NCI-H1694 treated with DMSO at 0.1 percent for 48 hours (cell line): ENCODE measurements at places on chromosomes 7 and 10.

- DNase-seq: no peak
These were observed 28.6 kb upstream of the RHBDD2 start for GRCh38 chr7:75850235-75850634.

DNA sequence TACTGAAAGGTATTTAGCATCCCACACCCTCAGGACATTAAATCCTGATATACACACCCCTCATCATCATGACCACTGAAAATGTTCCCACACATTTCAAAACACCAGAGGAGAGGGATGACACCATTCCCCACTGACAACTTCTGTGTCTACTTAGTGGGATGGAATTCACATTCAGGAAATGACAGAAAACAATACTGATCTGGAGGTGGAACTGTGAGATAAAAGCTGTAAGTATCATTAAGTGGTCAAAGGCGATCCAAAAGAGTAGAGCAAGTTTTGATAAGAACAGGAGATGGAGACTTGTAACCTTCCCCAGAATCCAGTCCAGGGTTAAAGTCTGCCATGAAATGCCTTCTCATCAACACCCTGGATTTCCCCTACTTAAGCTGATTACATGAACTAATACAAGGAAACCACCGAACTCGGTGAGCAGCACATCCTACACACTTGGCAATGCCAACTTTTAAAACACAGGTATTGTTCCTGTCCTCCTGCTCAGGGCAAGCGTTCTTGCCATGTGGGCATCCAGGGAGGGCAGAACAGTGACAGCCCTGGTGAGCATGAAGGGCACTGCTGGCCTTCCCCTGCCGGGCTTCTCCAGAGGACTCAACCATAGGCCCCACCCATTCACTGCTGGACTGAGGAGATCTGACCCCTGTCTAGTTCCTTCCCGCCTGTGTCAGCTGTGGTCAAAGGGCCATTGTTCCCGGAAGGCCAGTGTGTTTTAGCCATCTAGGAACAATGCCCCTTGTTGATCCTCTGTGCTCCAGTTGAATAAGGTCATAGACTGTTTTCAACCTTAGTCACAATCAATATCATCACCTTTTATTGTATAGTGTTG is 85.0 kb downstream of the SGMS1 start:
- DNase-seq: no peak

GRCh38 chr7:127652333-127653248 is 597 bp downstream of the SND1 start:
- DNase-seq: no peak

GRCh38 chr7:151761231-151761630 is 115.7 kb downstream of the PRKAG2 start:
- no peak for DNase-seq

DNA sequence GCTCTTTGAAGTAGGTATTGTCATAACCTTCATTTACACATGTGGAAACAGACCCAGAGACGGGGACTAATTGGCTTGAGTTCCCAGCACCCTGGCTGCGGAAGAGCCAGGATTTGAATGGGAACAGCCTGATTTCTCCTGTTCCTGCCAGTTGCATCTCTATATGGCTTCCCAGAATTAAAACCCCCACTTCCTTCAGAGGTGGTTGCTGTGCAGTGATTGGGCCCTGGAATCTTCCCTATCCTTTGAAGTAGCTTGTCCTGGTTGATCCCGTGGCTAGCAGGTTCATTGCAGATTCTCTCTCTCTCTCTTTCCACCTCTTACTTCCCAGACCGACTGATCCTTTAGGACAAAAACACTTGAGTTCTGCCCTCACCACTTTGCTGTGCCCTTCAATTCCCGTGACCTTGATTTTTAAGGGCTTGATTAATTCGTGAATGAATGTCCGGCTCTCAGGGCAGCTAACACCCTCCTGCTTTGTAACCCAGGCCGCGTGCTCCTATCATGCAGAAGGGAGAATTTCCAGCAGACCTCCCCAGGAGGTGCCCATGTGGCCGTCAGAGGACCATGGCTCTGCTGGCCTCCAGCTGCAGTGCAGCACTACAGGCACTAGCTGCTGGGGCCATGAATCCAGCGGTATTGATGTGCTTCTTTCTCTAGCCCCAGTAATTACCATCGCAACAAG is 120.6 kb upstream of the AGK start:
- no peak for DNase-seq

DNA sequence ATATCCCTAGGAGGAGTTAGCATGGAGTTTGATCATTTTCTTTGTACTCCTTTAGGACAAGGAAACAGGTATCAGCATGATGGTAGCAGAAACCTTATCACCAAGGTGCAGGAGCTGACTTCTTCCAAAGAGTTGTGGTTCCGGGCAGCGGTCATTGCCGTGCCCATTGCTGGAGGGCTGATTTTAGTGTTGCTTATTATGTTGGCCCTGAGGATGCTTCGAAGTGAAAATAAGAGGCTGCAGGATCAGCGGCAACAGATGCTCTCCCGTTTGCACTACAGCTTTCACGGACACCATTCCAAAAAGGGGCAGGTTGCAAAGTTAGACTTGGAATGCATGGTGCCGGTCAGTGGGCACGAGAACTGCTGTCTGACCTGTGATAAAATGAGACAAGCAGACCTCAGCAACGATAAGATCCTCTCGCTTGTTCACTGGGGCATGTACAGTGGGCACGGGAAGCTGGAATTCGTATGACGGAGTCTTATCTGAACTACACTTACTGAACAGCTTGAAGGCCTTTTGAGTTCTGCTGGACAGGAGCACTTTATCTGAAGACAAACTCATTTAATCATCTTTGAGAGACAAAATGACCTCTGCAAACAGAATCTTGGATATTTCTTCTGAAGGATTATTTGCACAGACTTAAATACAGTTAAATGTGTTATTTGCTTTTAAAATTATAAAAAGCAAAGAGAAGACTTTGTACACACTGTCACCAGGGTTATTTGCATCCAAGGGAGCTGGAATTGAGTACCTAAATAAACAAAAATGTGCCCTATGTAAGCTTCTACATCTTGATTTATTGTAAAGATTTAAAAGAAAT is 4.8 kb downstream of the BAMBI start:
- DNase-seq: no peak

- DNase-seq: no peak
These were observed 11.8 kb upstream of the CALD1 start for GRCh38 chr7:134767520-134768168.

DNA sequence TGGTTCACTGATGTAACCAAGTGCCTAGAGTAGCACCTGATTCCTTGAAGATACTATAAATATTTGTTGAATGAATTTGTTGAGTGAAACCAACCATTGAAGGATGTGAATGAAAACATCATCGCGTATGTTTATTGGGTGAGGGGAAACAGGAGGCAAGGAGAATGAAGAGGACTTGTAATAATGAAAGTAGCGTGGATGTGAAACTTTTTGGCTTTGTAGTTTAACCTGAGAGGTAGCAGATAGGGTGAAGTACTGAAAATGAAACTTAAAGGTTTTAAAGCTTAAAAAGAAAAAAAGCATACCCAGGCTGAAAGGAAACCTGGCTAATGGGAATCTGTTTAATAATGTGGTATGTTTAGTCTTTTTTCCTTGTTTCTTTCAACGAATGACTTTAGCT is 5.2 kb downstream of the CCNY start:
- no peak for DNase-seq

DNA sequence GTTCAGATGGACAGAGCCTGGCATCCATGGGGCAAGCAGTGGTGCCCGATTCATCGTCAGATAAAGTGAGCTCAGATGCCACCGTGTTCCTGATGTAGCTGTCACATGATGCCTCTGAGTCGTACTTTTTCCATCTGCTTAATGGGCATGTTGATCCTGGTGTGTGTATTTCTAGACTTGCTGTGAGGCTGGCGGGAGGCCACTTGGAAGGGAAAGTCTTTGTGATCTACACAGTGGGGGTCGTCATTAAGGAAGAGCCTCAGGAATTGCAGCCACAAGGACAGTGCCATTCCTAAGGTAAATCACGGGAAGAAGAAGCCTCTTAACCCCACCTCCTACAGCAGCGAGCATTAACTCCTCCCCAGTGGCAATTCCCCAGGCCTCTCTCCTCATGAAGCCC is 63.0 kb downstream of the RGS10 start:
- no peak for DNase-seq

DNA sequence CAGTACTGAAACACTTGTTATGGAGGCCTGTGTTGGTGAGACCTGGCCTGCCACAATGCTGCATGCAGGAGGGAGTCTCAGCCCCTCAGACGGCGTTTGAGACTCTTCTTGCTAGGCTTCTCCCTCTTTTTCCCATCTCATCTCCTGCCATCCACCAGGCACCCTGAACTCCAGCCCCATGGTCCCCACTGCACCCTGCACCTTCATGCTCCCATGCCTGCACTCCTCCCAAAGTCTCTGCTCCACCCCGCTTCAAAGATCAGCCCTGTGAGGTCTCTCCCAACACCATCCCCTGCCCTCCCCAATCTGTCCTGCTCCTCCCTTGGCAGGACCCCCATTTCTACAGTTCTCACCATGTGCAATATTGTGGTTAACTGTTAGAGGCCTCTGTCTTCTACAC is 61.7 kb downstream of the VOPP1 start:
- no peak for DNase-seq

GRCh38 chr7:133859871-133860450 is 267.2 kb upstream of the LRGUK start:
- no peak for DNase-seq

GRCh38 chr10:79116801-79117723 is 48.3 kb downstream of the ZMIZ1 start:
- no peak for DNase-seq

GRCh38 chr10:124518366-124518765 is 56.7 kb downstream of the LHPP start:
- no peak for DNase-seq

GRCh38 chr7:29858191-29858951 is 52.1 kb downstream of the WIPF3 start:
- DNase-seq: no peak

DNA sequence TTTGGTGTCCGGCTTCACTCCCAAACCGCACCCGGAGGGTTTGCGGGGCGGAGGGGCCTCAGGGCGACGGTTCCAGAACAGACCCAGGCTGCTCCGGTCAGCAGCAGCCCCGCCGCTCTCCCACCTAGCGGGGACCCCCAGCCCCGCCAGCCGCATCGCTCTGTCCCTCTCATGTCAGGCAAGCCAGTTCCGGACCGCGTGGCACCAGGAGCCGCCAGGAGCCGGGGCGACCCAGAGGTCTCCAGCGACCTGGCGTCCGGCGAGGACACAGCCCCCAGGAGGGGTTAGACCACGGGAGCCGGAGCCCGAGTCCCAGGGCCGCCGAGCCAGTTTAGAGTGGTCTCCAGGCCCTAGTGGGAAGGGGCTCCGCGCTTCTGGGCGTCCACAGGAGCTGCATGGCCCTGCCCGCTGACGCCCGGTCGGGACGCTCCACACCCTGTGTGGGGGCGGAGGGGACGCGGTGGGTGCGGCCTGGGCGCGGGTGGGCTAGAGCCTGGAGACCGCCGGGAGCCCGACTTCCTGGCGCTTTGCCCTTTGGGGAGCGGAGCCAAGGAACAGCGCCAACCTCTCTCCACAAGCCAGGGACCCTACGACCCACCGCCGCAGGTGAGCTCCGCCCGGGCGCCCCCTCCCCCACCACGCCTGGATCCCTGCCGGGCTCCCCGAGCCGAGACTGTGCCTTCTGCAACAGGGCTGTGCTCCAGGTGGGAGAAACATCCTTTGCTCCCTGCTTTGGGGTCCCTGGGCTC is 43.4 kb downstream of the ZNF117 start:
- no peak for DNase-seq

- DNase-seq: no peak
These were observed 87.3 kb downstream of the PPP1R3A start for GRCh38 chr7:113831556-113831955.

DNA sequence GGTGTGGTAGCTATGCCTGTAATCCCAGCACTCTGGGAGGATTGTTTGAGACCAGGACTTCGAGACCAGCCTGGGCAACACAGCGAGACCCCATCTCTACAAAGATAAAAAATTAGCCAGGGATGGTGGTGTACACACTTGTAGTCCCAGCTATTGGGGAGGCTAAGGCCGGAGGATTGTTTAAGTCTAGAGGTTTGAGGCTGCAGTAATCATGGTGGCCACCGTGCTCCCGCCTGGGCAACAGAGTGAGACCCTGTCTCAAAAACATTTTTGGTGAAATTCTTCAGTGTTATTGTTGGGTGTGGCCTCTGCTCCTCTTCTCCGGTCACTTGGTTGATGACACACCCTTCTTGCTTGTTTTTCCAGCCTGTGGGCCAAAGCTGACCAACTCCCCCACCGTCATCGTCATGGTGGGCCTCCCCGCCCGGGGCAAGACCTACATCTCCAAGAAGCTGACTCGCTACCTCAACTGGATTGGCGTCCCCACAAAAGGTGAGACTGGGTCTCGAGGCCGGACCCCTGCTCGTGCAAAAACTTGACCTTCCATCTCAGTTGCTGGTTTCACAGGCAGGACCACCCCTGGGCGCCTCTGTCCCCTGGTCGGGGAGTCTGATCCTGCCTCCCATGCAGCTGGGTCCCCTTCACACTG is 10.6 kb downstream of the PFKFB3 start:
- DNase-seq: no peak

GRCh38 chr10:71769279-71769823 is 4.0 kb downstream of the VSIR start:
- DNase-seq: no peak

DNA sequence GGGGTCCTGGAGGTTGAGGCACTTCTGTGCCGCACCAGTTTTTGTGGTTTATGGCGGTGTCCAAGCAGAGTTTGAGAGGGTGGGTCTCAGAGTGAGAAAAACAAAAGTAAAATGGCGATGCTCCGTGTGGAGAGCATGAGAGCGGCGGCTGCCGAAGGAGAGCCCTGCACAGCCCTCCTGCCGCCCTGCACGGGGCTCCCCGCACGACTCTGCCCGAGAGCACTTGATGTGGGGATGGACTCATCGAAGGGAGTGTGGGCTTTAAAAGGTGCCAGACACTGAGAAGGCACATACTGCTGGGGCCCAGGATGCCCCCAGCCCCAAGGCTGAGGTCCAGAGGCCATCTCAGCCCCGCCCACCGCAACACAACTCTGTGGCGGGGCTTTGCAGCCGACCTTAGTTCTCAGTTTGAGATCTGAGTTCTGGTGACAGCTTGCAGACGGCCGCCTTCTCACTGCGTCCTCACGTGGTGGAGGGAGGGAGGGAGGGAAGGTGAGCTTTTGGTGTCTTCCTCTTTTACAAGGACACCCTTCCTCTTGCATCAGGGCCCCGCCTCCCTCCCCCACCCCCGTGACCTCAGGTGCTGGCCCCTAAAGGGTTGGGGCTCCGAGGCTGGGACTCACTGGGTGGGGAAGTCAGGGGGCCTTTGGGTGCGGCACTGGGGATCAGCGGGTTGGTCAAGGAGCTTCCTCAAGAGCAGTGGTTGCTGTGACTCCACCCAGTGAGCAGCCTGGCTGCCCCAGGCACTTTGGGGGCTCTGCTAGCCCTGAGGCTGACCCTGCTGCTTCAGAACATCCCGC is 69.1 kb downstream of the NKX6-2 start:
- DNase-seq: no peak

GRCh38 chr10:93177511-93177910 is 103.8 kb downstream of the CYP26A1 start:
- DNase-seq: no peak

GRCh38 chr7:142646386-142647140 is 102.7 kb upstream of the PRSS1 start:
- no peak for DNase-seq

- DNase-seq: no peak
These were observed 134.9 kb downstream of the SFMBT2 start for GRCh38 chr10:7275761-7276440.

- no peak for DNase-seq
These were observed 22.3 kb upstream of the IL15RA start for GRCh38 chr10:5999440-6000165.

GRCh38 chr10:48958598-48959190 is 19.1 kb upstream of the LRRC18 start:
- DNase-seq: no peak

- DNase-seq: no peak
These were observed 509.2 kb downstream of the TCERG1L start for GRCh38 chr10:130802301-130802700.

GRCh38 chr7:44308596-44309270 is 16.7 kb downstream of the CAMK2B start:
- no peak for DNase-seq
